ENCODE measurements at places on chromosomes 6 and 20.

- DNase-seq: no peak
Measured at GRCh38 chr6:20092071-20092566, 120.2 kb downstream of the MBOAT1 start.

DNA sequence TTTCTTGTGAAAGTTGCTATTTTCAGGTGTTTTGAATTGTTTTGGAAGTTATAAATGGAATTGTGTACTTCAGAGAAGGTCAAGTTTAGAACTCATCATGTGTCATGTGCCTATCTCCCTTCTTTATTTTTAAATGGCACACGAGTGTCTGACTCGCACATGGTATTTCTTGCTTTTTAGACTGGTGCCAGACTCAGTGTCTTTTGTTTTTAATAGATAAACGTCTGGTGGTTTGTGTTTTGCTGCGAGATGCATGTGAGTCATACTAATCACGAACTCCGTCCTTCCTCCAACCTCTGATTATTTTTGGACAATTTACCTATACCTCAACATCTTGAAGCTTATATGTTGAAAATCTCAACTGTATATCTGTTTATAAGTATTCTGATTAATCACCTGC, 292.1 kb downstream of the CDKAL1 start:
- DNase-seq: no peak

DNA sequence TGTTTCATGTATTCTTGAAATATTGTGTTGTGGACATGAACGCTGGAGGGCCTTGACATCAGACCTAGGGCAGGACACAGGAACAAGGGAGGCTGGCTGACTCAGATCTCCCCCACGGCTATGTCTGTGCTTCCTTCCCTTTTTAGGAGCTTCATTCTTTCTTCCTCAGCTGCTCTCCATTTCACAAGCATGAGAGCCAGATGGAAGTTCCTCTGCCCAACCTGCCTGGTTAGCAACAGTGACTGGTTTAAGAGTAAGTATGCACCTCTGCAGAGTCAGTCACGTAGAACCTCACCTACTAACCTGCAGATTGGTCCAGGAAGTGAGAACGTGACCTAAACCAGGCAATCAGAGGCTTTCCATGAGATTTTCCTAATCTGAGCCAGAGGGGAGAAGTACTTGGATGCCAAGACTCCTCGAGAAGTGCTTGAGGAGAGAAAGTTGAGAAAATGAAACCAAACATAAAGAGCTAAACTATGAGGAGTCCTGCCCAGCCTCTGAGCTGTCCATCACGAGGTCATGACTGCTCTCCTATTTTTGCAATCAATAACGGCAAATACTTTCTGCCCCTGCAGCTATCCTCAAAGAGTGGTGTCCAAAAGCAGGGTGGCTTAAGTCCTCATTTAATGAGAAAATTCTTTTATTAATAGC, 465.2 kb upstream of the CITED2 start:
- DNase-seq: no peak

DNA sequence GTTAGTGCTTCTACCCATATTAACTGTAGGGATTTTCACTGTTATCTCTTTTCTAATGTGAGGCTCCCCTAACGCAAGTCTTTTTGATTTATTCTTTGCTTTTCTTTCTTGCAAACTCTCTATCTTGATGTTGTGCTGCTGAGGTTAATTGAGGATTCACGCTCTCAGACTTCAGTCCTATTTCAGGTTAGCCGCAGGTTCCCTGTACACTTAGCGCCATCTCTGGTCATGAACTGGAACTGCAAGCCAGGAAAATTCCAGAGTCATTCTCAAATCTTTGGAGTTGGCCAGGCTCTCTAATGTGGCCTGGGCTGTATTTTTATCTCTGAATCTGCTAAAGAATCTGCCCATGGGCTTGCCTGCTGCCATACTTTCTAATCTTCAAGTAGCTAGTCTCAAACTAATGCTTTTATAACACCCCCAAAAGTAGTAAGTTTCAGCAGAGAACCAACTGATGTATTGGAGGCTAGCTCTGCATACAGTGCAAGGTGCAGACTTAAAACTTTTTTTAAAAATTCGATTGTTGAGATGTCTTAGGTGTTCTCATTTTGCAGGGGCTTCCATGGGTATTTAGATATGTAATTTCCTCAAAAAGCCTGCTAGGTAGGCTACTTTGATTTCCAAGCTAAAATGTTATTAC, 91.1 kb upstream of the OPRM1 start:
- no peak for DNase-seq

DNA sequence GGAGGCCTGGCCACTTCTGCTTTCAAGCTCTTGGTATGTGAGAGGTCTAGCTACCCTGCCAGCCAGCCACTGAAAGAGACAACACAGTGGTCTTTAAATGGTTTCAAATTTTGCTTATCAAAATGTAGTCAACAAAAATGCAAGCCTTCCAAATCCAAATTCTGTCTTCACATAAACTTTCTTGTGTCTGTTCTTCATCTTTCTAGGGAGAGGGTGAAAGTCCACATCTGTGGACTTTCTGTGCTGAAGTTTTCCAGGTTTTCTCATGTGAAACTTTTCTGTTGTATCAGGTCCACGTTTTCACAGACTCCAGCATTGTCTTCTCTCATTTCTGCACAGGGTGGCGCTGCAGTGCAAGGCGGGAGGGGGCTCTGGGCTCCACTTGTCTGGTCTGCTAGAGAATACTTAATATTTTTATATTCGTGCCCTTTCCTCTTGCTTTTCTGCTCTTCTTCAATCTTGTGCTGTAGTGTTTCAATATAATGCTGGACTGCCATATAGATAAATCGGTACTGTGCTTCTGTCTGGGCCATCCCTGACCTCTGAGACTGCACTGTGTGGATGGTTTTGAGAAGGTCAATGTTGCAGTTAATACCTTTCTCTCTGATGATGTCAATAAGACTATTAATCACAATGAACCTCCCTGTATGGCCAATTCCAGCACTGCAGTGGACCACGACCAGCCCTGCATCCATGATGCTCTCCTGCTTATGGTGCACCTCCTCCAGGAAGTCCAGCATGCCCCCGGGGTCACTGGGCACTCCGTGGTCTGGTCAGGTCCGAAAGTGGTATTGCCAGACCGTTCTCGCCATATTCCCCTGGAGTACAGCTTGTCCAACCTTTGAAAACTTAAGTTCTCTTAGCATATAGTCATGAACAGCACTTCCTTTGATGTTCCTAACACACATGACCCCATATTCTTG, 161.6 kb upstream of the TNFAIP3 start:
- DNase-seq: no peak

DNA sequence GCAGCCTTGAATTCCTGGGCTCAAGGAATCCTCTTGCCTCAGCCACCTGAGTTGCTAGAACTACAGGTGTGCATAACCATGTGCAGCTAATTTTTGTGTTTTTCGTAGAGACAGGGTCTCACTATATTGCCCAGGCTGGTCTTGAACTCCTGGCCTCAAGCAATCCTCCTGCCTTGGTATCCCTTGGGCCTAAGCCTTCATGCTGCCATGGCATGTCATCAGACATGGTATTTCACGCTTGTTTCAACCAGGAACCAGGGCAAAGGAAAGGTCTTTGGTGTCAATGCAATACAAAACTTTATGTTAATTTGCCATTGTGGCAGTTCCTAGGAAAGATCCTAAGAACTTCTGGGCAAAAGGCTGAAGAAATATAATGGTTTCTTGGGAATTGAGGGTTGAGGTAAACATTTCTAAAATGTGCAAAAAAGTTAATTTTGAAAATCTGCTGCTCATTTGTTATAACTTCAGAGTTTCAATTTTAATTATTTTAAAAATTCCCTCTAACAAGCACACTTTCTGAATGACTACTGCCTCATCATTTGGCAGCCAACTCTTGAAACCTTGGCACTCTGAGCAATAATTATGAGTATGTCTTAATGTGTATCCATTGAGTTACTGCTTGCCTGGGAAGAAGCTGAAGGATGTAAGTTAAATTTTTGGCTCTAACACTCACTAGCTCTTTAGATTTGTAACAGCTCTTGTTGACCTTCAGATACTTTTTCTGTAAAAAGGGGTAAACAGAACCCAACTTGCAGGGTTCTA, 154.1 kb downstream of the GJA10 start:
- DNase-seq: no peak

GRCh38 chr20:42024653-42025052, 406.5 kb upstream of the CHD6 start:
- DNase-seq: no peak

DNA sequence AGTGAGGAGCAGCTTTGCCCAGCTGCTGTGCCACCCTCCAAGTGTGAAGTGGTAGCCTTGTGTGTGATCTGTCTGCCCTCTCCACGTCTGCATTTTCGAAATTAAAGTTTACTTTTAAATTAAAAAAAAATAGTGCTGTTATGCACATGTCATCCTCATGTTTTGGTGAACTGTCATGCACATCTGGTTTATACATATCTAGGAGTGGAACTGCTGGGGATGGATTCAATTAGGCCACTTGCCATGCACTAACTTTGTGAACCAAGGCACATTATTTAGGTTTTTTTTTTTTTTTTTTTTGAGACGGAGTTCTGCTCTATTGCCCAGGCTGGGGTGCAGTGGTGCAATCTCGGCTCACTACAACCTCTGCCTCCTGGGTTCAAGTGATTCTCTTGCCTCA, 3.6 kb downstream of the GTSF1L start:
- DNase-seq: no peak

- no peak for DNase-seq
Measured at GRCh38 chr6:113739041-113739655, 118.0 kb upstream of the MARCKS start.

- no peak for DNase-seq
Measured at GRCh38 chr20:42336576-42336975, 718.4 kb upstream of the CHD6 start.

- DNase-seq: no peak
Measured at GRCh38 chr6:148513145-148514071, 170.8 kb downstream of the SASH1 start.

DNA sequence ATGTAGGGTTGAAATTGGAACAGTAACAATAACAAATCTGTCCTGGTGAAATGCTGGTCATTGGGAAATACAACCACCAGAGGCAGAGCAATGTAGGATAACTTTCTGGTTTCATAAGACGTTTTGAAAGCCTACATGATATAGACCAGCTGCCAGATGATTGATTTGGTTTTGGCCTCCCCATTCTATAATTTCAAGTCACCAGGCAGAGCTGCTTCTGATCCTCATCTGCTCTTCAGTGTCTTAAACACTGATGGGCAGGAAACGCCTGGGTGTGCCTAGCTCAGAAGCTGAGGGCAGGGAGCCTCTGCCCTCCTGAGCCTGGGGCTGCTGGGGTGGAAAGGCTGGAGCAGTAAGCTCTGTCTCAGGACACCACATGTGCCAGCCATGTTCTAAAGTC, 24.5 kb downstream of the DHX35 start:
- no peak for DNase-seq

DNA sequence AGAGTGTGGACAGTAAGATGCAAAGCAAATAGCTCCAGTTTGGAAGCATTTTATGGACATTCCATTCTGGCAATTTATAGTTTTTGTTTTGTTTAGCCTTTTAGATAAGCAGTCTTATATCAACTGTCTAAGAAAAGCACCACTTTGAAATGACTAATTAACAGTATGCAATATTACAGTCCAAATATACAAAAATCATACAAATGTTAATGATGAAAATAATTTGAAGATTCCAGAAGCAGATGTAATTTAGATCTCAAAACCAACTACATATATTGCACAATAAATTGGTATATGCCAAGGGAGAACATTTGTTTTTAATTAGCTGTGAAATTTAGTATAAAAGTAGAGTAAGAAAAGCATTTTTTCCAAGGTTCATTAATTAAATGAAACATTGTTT, 158.8 kb downstream of the KIF6 start:
- DNase-seq: no peak

DNA sequence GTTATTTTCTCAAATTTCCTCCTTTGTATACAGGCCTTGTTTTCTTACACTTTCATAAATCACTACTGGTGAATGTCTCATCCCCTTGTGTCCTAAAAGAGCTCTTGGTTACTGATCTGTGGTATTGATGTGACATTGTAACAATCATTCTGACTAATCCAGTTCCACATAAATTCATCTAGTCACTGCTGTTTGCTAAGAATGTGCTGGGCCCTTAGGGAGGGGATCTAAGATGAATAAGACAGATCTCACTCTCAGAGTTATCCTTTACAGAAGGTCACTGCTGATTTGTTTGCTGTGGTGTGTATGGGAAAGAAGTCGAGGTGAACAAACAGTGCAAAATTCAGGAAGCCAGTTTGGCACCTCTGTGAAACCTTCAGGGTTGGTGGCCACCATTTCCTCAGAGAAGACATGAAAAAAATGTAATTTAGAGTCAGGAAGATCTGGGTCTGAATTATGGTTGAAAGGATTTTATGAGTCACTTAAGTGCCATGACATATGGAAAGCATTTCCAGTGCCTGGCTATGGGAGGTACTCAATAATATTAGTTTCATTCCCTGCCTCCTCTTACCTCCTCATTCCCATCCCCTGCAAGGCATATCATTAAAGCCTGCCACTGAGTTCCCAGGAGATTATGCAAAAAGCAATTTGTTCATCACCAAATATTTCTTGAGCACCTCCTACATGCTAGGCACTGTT, 121.8 kb downstream of the COL9A1 start:
- no peak for DNase-seq

- DNase-seq: no peak
Measured at GRCh38 chr6:41682497-41683272, 44.4 kb downstream of the MDFI start.

GRCh38 chr20:38278131-38278530, 17.6 kb upstream of the KIAA1755 start:
- no peak for DNase-seq

GRCh38 chr6:141401168-141401567, 731.6 kb upstream of the GJE1 start:
- no peak for DNase-seq

GRCh38 chr6:38307740-38308139, 332.0 kb downstream of the BTBD9 start:
- no peak for DNase-seq

DNA sequence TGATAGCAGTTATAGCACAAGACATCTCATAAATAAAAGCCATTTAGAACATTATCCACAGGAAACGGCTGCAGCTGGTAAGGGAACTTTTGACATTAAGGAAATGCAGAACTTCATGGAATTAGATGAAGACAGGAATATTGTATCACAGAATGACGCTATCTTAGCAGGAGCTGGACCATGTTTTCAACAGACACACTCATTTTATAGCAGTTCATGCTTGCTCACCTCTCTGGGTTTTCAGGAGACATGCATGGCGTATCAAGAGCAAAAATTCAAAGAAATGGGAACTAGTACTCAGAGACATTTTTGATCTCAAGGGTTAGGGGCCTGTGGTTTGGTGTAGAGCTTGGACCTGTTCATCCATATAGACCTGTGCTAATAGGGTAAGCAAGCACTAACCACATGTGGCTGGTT, 125.0 kb downstream of the FYN start:
- DNase-seq: no peak
